ENCODE measurements at places on chromosomes 12 and 14. TPM values are rescaled to one million over a fixed set of nuclear protein-coding genes. Genes with fewer than 3 reads are reported as not detected.
A peak's percentile ranks its signal among the peaks of the same experiment; 100 is the strongest.

LALBA gene
- not detected for total RNA-seq

GPR68 gene
- total RNA-seq = 0.35 TPM

JAG2 gene
- 30.7 TPM for total RNA-seq

NTS gene
- 2.4 TPM for total RNA-seq

KRT75 gene
- not detected for total RNA-seq

CELA1 gene
- total RNA-seq = not detected

SERPINA9 gene
- not detected for total RNA-seq

ARHGAP9 gene
- 0.07 TPM for total RNA-seq

RNASE4 gene
- 9.6 TPM for total RNA-seq

ADIPOR2 gene
- 25.7 TPM for total RNA-seq

KRT78 gene
- total RNA-seq = not detected

PPP2R5C gene
- 84.9 TPM for total RNA-seq

BICDL1 gene
- 9.7 TPM for total RNA-seq

RTL1 gene
- 0.15 TPM for total RNA-seq

PLEKHG7 gene
- total RNA-seq = not detected

DNA sequence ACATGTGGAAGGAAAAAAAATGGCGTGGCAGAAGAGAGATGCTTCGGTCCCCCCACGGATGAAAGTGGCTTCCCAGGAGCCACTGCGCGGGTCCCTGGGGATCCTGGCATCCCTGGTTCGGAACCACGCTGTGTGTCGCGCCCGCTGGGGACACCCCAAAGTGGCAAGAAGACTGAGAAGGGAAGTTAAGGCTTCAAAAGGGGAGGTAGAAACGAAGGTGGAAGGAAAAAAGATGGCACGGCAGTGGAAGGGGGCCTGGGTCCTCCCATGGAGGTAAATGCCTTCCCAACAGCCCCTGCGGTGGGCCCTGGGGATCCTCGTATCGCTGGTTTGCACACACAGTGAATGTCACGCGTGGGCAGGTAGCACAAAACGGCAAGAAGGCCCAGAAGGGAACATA, 281.7 kb downstream of the ALG10 start:
- DNase-seq = no peak
- H3K4me3 ChIP-seq = no peak overlapping the region
- no peaks in the 10 kb centered on the region for H3K4me1 ChIP-seq
- H3K27me3 ChIP-seq = no peaks in the 10 kb centered on the region

DNA sequence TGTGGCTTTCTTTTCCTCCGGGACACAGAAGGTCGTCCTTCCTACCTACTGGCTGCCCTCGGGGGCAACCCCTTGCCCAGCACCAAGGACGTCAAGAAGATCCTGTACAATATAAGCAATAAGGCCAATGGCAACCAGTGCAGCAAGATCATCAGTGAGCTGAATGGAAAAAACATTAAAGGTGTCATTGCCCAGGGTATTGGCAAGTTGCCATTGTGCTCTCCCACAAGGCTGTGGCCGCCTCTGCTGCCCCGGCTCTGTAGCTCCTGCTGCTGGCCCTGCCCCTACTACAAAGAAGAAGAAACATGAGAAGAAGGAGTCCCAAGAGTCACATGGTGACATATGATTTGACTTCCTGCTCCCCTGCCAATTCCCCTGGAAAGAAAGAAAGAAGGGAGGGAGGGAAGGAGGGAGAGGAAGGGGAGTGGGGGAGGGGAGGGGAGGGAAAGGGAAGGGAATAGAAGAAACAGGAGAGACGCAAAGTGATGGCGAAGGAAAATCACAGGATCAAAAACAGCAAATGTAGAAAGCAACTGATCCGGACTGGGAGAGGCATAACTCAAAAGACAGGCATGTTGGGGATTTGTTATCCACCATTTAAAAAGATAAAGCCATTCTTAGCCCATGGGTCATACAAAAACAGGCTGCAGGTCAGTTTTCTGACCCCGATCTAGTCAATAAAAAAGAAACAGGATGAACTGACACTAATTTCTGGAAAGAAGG, 61.3 kb upstream of the RESF1 start:
- no peak overlapping the region for H3K27ac ChIP-seq
- peak; percentile 44 for DNase-seq
- H3K4me3 ChIP-seq = no peak overlapping the region
- no peaks in the 10 kb centered on the region for H3K4me1 ChIP-seq
- H3K36me3 ChIP-seq = no peaks in the 10 kb centered on the region
- H3K27me3 ChIP-seq = no peaks in the 10 kb centered on the region

- peaks cover 18% of the 10 kb centered on the region for H3K4me1 ChIP-seq
- H3K4me3 ChIP-seq = peak overlapping the region; percentile 51
- DNase-seq = no peak
These were observed 8.4 kb upstream of the SIX1 start for GRCh38 chr14:60657456-60658210.

GRCh38 chr14:22884076-22884737, 1.2 kb downstream of the REM2 start:
- peaks cover 28% of the 10 kb centered on the region for H3K4me1 ChIP-seq
- no peaks in the 10 kb centered on the region for H3K27me3 ChIP-seq
- no peaks in the 10 kb centered on the region for H3K36me3 ChIP-seq
- no peak overlapping the region for H3K4me3 ChIP-seq

DNA sequence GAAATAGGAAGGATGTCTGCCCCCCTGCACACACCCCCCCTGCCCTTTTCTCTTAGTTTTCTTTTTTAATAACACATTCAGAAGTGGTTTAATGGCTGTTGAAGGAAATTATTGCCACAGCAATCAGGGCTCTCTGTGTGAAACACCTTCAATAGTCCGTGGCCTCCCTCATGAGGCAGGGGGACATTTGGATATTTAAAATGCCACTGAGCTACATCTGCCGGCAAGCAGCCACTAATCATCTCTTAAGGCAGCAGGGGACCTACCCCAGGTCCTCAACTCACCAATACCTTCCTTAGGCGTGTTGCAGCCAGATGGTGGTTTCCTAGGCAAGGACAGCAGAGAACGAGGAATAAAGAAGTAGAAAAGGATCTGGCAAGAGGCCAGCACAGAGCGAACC, 283.2 kb downstream of the TTC8 start:
- no peaks in the 10 kb centered on the region for H3K36me3 ChIP-seq
- no peak overlapping the region for H3K4me3 ChIP-seq
- no peak for DNase-seq

DNA sequence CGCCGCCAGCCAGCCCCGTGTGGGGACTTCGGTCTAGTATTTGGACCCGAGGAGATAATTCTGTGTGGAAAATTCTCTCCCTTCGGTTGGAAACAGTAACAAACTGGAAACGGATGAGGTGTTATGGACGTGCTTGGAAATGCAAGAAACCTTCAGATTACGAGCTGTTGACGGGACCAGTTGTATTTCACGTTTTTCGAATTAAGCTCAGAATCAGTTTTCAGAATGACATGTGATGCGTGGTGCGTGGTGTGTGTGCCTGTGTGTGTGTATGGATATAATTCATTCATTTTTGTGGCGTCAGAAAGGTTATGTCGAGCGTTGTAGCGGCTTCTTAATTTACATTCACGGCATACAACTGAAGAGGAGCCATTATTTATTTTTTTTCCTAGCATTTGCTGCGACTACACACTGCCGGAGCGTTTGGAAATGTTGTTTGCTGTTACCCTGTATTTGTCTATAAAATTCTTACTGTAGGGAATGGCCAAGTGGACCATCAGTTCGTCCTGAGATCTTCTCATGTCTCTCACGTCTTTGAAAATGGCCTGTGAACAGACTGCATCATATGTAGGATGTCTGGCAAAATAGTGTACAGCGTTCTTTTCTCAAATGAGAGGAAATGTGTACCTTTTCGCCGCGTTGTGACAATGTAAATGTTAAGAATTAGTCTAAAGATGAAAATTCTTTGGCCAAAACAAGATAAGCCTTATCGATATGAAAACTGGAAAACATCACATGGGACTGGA, 1.3 kb downstream of the TRAF3 start:
- H3K4me3 ChIP-seq = peak overlapping the region; percentile 99
- H3K4me1 ChIP-seq = peaks cover 9% of the 10 kb centered on the region
- no peaks in the 10 kb centered on the region for H3K36me3 ChIP-seq
- no peak overlapping the region for H3K27ac ChIP-seq
- no peaks in the 10 kb centered on the region for H3K27me3 ChIP-seq
- DNase-seq = peak; percentile 38

DNA sequence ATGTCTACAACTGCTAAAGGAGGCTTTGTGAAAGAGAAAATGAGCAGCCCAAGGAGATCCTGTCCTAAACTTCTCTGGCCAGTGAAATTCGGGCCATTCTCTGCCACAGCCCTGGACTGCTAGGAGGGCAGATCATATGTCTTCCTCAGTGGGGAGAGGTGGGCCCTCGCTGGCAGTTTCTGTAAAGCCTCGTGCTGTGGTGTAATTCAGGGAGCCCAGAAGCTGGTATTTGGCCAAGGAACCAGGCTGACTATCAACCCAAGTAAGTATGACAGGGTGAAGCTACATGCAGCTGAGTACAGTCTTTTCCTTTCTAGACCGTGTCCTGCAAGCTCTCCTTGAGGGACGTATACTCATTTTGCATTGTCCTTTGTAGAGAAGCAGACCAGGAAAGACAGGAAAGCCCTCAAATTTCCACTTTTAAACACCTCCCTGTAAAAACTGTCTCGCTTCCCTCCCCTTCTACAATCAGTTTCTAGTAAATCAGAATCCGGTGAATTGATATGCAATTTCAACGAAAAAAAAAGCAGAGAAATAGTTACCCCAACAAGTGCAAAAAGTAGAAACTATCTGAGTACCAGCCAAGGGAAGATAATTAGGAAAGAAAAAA, 106.8 kb downstream of the DAD1 start:
- H3K27ac ChIP-seq = no peak overlapping the region
- H3K4me1 ChIP-seq = peaks cover 17% of the 10 kb centered on the region
- no peak overlapping the region for H3K4me3 ChIP-seq
- DNase-seq = no peak

DNA sequence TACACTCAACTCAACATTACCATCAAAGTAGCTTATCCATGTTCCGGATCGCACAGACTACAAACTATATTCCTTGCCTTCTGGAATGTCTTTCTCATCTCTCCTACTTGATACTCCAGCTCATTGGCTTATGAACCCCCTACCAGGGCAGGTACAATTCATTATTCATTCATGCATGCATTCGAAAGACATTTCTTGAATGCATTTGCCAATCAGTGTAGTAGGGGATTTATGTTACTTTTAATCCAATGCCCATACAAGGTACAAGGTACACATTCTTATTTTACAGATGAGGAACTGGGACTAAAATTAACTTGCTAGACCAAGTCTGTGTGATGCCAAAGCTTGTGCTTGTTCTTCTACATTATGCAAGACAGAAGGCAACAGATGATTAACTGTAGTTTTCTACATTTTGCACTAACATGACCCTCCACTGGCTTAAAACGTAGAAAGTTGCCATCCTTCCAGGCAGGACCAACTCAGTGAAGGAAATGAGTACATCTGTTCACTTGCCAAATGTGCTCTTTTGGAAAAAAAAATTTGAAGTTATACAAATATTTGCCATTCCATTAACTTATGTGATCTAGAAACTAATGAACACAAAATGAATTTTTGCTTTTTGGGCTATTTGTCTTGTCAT, 53.8 kb upstream of the KCNJ8 start:
- DNase-seq = no peak
- H3K4me1 ChIP-seq = no peaks in the 10 kb centered on the region
- H3K36me3 ChIP-seq = no peaks in the 10 kb centered on the region
- no peaks in the 10 kb centered on the region for H3K27me3 ChIP-seq

GRCh38 chr14:40248671-40249070, 816.4 kb upstream of the FBXO33 start:
- no peaks in the 10 kb centered on the region for H3K36me3 ChIP-seq
- H3K27me3 ChIP-seq = no peaks in the 10 kb centered on the region
- no peak overlapping the region for H3K27ac ChIP-seq
- H3K4me3 ChIP-seq = no peak overlapping the region

- H3K27me3 ChIP-seq = no peaks in the 10 kb centered on the region
- peaks cover 6% of the 10 kb centered on the region for H3K4me1 ChIP-seq
- DNase-seq = no peak
- H3K27ac ChIP-seq = no peak overlapping the region
- no peaks in the 10 kb centered on the region for H3K36me3 ChIP-seq
- no peak overlapping the region for H3K4me3 ChIP-seq
These were observed 102.1 kb downstream of the DYRK2 start for GRCh38 chr12:67750513-67751183.

DNA sequence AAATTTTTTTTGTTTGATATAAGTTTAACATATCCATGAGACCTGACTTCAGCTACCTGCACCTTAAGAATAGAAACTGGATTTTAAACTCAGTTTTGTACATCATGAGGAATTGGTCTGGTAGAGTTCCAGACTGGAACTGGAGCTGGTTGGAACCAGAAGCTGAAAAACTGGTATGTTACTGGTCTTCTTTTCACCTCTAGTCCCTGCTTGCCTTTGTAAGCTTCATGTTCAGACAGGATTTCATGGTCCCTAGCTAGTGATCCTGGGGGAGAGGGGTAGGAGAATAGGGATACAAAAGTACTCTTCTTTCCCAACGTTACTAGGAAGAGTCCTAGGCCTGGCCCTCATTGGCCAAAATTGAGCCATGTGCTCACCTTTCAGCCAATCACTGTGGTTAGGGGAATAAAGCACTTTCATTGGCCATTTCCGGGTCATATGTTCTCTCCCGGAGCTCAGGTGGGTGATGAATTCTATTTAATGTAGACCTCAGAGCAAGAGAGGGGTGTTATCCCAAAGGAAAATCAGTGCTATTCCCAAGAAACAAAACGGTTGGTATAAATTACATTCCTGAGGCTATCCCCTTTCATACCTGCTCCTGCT, 36.9 kb upstream of the APPL2 start:
- DNase-seq = no peak
- no peak overlapping the region for H3K27ac ChIP-seq
- peaks cover 29% of the 10 kb centered on the region for H3K4me1 ChIP-seq
- H3K27me3 ChIP-seq = no peaks in the 10 kb centered on the region
- H3K4me3 ChIP-seq = no peak overlapping the region

DNA sequence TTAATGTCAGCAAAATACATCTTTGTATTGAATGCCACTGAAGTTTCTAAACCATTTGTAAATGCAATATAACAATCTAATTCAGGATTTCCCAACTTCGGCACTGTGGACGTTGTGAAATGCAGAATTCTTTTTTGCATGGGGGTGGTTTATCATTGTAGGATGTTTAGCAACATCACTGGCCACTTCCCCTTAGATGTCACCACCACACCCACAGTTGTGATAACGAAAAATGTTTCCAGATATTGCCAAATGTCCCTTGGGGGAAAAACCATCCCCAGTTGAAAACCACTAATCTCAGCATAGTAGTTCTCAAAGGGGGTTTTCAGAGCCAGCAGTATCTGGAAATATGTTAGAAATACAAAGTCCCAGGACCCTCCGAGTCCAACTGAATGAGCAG, 203.3 kb downstream of the NAV3 start:
- no peak overlapping the region for H3K4me3 ChIP-seq
- no peak for DNase-seq
- no peaks in the 10 kb centered on the region for H3K36me3 ChIP-seq
- no peaks in the 10 kb centered on the region for H3K27me3 ChIP-seq
- no peak overlapping the region for H3K27ac ChIP-seq
- no peaks in the 10 kb centered on the region for H3K4me1 ChIP-seq

GRCh38 chr12:74456431-74456830, 81.2 kb upstream of the ATXN7L3B start:
- H3K36me3 ChIP-seq = no peaks in the 10 kb centered on the region
- no peak overlapping the region for H3K4me3 ChIP-seq
- DNase-seq = no peak
- H3K4me1 ChIP-seq = no peaks in the 10 kb centered on the region
- no peak overlapping the region for H3K27ac ChIP-seq

GRCh38 chr14:69587389-69587788, 12.7 kb upstream of the CCDC177 start:
- no peaks in the 10 kb centered on the region for H3K27me3 ChIP-seq
- H3K36me3 ChIP-seq = no peaks in the 10 kb centered on the region
- H3K4me3 ChIP-seq = no peak overlapping the region
- no peaks in the 10 kb centered on the region for H3K4me1 ChIP-seq

- H3K4me1 ChIP-seq = no peaks in the 10 kb centered on the region
- peaks cover 7% of the 10 kb centered on the region for H3K27me3 ChIP-seq
- no peak overlapping the region for H3K4me3 ChIP-seq
- no peaks in the 10 kb centered on the region for H3K36me3 ChIP-seq
- DNase-seq = no peak
- H3K27ac ChIP-seq = no peak overlapping the region
These were observed 180.0 kb upstream of the PRMT8 start for GRCh38 chr12:3311027-3311402.
